ENCODE measurements at places on chromosomes 2 and 18.

DNA sequence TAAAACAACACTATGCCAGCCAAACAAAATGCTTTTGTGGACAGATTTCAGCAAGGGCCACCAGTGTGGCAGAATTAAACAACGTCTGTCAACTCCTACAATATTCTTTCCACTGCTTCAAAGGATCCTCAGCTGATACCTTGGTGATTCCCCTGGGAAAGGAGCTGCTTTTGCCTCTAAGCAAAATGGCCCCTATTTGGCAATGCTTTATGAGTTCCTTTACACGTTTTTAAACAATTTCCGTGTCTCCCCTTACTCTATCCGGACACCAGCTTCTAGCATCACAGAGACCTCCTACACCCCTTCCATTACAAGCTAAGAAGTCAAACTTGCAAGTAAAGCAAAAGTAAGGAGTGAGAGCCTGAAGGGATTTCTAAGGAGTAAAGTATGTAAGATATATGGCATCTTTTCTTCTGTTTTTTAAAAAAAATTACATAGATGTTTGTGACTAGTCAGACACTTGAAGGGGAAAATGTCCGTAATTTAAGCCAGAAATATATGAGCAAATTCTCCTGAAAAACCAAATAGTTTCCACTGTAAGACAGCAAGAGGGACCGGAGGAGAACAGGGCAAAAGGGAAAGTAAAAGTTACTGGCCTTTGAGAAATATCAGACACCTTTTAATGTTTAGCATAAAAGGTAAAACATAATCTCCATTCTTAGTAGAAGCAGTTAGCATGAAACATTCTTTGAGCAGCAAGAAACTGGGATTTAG lies 1.9 kb downstream of the SOS1 start:
- no peak for DNase-seq

DNA sequence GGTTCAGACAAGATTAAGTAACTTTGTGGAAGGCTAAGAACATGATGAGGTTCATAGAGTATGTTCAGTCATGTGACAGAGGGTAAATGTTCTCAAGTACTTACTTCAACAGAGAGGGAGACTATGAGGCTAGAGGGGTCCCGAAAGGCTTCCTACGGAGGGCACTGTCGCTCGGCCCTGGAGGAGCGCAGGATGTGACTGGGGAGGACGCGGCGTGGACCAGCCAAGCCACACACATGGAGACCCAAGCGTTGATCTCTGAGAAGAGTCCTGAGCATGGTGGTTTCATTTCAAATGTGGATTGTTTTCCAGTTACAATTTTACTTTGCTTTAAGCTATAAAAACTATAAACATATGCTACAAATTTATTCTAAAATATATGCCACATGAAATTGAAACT lies 227.5 kb downstream of the PTGR3 start:
- DNase-seq, result no peak

DNA sequence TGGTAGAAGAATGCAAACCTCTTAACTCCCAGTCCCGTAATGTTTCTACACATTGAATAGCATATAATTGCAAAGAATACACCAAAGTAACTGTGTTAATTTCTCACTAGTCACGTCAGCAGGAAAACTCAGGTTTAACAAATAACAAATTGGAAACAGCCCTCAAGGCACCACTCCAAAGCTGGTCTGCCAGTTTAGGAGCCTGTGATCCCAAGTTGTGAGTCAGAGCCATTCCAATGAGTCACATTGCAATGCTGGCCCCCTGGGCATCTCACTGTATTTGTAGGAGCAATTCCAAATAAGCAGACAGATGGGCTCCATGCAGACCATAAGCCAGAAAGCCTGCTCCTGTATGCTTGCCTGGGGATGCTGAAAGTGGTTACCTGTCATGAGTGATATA lies 143.2 kb upstream of the SETBP1 start:
- no peak for DNase-seq

- DNase-seq, result no peak
Observed at GRCh38 chr2:71422786-71423185, 30.6 kb upstream of the DYSF start.

GRCh38 chr18:45213040-45213333 lies 402.3 kb upstream of the SLC14A2 start:
- no peak for DNase-seq

DNA sequence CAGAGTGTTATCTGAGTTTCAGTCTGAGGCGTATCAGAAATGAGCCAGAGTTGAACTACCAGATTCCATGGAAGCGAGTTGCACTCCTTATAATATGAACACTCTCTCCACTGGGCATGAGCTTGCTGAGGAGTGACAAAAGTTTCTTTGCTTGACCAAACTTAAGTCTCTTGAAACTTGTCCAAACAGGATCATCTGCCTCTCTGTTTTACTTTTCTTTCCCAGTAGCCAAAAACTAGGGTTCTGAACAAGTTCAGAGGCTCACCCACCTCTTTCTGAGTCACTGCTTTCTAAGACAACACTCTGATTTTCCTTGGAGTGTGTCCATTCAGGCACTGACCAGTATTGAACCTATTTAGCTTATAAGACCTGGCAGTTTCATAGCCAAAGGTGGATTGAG lies 233.2 kb upstream of the TCF4 start:
- DNase-seq, result no peak
